ENCODE measurements at places on chromosomes 3 and 15.
A peak's percentile ranks its signal among the peaks of the same experiment; 100 is the strongest.

DNA sequence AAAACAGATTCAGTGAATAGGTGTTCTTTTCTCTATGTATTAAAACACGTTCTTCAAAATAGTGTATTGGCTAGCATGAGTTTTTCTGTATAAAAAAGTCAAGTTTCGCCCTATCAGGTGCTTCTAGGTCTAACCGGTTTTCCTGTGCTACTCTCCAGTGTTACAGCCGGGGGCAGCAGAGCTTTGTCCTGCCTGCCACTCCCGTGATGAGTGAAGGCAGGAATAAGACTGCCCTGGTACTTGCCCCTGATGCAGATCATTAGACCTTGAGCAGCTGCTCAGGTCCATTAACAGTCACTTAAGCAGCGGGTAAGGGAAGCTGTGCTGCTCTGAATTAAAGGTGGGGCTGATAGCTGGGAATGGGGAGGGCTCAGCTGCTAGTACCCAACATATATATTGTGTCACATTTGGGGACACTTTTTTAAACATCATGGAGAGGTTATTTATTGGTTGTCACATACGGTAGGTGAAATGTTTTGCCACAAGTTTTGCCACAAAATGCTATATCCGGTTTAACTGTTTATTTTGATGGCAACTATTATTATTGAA lies 1.3 kb upstream of the UNC13C start:
- DNase-seq: peak; percentile 1

- DNase-seq: no peak
These were observed 7.4 kb downstream of the RRP9 start for GRCh38 chr3:51934139-51934850.

DNA sequence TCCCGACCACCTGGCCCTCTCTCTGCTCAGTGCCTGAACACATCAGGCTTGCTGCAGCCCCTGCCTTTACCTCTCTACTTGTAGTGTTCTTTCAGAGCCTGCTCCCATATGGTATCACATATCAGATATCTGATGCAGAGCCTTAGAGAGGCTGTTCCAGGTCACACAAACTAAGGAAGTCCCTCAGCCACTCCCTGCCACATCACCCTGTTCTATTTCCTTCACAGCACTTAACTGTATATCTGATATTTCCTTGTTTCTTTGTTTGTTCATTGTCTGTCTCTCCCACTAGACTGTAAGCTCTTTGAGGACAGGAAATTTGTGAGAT lies 976 bp upstream of the ALDH1L1 start:
- DNase-seq: no peak

DNA sequence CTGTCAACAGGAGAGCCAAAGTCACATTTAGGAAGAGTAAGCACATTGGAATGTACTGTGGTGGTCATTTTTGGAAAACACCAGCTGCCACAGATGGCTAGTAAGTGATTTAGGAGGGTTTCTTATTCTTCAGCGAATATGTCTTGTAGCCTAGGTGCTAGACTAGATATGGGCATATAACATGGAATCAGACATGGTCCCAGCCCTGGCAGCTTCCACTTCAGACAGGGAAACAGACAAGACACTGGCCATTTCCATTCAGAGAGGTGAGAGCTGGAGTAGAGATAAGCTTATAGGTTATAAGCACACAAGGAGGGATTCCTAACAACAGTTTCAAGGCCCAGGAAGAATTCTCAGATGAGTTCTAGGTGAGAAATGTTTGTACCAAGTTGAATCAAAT lies 28.2 kb upstream of the BFSP2 start:
- no peak for DNase-seq

DNA sequence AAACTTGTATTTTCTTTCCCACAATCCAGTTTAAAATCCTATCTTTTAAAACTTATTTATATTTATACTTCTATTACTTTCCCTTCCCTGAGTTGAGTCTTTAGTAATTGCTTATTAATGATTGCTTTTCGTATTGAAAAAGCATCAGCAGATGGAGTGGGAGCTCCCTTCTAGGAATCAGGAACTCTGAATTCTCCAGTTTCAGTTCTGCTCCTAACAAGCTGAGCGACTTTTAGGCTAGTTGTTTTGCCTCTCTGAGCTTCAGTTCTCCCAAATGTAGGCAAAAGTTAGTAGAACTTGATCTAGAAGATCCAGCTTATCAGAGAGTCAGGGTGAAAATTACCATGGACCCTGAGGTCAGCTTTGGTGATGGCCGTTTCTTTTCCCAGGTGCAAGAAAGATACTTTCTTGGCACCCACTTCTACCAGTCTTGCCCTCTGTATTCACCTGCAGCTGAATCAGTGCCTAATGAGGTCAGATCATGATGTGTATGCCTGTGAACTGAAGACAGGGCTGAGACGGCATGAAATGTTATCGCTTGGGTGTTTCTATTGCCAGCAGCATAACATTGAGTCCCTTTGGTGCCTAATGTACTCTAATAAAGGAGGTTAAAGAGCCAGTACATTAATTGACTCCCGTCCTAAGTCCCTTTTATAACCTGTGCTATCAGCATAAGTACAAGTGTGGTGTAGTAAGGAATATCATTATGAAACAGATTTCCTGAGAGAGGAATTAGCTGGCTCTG lies 194.5 kb upstream of the TBC1D5 start:
- DNase-seq: no peak

DNA sequence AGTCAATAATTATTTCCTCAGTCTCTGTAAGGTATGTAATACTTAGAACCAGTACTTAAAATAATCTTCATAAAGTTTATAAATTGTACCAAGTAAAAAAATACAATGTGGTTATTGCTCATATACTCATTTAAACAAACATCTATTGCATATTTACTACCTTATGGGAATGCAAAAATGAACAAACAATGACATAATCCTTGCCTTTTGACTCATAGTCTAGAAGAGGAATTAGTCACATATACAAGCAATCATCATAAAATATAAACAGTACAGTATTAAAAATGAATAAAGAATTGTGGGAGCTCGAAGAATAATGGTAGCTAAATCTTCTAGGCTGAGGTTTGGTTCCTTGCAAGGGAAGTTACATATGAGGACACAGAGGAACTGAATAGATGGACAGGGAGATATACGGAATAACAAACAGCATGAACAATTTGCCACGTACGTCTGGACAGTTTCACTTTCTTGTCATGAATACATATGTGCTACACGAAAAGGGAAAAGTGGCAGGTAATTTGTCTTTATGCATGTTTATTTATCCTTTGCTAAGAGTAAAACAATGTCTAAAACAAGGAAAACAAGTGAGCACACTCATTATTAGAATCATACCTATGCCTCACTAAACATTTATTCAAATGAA lies 17.2 kb downstream of the IMPG2 start:
- peak; percentile 10 for DNase-seq

DNA sequence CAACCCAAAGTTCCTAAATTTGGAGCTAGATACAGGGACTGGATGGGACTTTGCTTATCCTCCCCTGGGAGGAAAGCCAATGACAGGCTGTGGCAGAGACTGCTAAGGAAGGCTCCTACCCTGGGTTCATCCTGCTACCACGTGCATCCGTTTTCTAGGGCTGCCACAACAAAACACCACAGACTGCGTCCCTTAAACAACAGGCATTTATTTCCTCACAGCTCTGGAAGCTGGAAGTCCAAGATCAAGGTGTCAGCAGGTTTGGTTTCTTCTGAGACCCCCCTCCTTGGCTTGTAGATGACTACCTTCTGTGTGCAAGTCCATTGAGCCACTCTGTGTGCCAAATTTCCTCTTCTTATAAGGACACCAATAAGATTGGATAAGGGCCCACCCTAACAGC lies 263.9 kb downstream of the FAM43A start:
- no peak for DNase-seq

DNA sequence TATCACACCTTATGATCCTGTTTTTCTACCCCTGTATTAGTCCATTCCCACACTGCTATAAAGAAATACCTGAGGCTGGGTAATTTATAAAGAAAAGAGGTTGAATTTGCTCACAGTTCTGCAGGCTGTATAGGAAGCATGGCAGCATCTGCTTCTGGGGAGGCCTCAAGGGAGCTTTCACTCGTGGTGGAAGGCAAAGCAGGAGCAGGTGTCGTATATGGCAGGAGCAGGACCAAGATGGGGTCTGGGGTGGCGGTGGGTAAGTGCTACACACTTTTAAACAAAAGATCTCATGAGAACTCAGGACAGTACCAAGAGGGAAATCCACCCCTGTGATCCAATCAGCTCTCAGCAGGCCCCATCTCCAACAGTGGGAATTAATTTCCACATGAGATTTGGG lies 15.4 kb upstream of the SCAP start:
- DNase-seq: no peak

GRCh38 chr3:171874879-171875278 lies 31.7 kb downstream of the TMEM212 start:
- DNase-seq: peak; percentile 57

DNA sequence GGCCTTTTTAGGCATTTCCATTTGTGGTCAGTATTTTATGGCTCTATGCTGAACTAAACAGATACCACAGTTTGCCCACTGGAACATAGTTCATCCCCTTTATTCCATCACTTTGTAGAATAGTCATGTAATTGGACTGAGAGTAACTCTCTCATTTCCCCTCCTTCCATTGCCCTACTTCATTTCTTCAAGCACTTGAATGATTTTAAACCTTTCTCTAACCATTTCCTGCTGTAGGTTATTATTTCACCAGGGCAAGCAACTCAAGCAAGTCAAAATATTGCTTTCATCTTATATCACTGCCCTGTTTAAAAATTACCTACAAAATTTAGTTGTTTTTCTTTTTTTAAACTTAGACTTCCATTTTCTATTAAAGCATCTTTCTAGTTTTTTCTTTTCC lies 177.0 kb downstream of the RAP2B start:
- peak; percentile 2 for DNase-seq

DNA sequence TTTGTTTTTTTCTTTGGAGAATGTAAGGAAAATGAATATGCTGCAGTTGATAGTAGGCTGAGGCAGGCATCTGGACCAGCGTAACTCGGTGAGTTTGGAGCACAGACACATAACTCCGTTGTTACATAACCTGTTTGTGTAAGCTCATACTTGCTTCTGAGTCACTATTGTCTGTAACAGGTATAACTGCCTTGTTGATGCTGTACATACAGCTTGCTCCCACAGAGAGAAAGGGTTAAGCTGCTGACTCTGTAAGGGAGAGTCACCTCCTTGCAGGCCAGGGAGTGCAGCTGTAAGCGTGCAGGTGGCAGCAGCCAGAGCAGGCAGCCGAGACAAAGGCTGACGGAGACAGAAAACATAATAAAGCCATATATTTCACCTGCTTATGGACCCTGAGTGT lies 20.4 kb downstream of the RETNLB start:
- DNase-seq: no peak

DNA sequence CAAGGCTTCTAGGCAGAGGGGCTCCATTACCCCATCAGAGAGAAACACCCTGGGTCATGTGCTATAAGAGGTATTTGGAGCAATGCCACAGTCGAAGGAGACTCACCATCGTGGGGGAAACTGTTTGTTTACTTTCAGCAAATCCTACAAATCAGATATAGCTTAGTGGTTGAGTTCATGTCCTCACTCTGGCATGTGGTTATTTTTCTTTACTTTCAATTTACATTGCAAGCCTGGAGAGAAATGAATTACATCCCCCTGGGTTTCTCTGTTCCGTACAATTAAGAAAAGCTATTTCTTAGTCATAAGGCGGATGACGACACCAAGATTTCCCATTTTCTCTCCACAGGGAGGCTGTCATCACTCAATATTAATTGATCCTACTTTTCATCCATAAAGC lies 36.9 kb downstream of the RFTN1 start:
- peak; percentile 98 for DNase-seq

DNA sequence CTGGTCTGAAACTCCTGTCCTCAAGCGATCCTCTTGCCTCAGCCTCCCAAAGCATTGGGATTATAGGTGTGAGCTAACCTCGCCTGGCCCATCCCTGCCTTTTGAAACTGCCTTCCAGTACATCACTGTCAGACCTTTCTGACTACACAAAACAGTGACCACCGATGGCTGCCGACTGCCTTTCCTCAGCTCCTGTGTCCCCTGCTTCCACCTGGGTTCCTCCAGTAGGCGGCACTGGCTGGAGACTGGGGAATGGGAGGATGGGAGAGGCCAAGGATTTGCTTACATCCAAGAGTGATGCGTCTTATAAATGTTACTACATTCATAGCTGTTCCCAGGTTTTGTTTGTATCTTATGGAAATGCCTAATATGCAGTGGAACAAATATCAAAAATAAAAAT lies 242.8 kb downstream of the BBX start:
- DNase-seq: no peak

DNA sequence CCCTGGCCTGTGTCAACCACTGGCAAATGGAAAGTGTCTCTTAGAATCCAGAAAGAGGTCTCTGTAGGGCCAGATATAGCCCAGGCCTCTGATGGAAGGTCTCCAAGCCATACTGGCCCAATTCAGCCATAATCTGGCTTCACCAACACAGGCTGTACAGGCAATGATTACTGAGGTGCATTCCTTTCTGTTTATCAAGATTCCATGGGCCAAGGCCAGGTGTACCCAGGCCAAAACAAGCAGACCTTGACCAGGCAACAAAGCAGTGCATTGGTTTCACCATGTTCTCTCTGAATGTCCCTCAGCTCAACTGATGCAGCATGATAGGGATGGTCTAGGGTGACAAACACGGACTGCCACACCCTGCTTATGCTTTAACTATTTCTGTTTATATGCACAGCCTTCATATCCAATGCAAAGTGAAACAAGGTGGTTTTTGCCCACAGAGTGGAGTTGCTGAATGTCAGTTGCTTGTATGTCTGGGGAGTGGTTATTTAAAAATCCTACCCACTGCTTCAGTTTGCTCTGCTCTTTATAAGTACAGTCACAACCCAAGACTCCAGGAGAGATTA lies 25.2 kb downstream of the CCNL1 start:
- no peak for DNase-seq

DNA sequence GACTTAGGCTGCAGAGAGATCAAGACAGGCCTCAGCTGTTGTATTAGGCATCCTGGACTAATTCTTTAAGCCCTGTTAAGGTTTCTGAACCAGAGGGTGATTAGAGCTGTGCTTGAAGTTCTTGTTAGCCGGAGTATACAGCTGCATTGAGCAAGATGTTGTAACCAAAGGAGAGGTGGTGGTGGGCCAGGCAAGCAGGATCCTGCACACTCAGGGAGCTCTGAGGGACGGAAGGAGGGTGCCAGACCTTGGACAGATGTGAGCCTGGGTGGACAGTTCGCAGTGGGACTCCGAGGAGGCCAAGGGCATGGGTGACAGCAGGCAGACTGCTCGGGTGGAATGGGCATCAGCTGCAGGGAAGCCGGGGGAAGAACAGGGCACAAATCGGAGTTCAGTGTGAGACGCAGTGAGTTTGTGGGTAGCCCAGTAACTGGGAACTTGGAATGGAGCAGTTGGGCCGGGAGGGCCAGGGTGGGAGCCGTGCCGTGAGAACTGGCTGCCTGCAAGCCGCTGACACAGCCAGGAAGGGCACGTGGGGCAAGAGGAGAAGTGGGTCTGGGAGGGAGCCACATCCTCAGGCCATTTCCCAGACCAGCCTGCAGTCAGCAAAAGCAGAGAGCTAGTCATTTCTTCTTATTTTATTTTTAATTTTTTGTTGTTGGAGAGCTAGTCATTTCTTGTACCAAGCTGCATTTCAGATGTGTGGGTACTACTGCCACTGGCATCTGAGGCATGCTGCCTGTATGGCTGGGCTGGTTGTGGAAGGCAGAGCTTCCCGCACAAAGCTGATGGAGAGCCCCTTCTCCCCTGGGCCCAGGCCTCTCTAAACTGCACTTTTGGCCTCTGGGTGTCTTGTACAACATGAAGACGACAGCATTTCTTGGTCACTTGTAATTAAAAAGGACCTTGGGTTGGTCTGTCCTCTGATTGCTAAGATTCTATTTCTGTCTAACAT lies 61.0 kb downstream of the PGPEP1L start:
- DNase-seq: no peak

- peak; percentile 46 for DNase-seq
These were observed 667 bp downstream of the CEMIP start for GRCh38 chr15:80779658-80780415.
